Fibroblast of skin of right biceps (primary cell): ENCODE measurements at places on chromosomes 13 and 19.

DNA sequence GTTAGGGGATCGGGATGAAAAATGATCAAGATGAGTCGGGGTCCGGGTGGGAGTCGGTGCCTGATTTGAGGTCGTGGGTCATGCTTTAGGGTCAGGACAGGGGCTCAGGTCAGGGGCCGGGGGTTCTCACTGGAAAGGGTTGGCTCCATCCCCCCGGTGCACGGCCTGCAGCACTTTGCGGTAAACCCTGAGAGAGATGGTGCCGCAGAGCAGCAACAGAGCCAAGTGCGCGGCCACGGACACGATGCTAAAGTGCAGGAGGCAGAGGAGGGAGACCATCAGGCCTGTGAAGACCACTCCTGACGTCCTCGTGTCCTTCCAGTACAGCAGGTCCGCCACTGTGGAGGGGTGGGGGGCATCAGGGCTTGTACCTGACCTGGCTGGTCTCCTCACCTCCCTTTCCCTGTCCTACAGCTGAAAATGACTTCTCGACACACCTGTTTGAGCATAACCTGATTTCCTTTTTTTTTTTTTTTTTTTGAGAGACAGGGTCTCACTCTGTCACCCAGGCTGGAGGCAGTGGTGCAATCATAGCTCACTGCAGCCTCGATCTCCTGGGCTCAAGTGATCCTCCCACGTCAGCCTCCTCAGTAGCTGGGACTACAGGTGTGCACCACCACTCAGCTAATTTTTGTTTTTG, 7.5 kb downstream of the RTN2 start:
- DNase-seq: no peak

DNA sequence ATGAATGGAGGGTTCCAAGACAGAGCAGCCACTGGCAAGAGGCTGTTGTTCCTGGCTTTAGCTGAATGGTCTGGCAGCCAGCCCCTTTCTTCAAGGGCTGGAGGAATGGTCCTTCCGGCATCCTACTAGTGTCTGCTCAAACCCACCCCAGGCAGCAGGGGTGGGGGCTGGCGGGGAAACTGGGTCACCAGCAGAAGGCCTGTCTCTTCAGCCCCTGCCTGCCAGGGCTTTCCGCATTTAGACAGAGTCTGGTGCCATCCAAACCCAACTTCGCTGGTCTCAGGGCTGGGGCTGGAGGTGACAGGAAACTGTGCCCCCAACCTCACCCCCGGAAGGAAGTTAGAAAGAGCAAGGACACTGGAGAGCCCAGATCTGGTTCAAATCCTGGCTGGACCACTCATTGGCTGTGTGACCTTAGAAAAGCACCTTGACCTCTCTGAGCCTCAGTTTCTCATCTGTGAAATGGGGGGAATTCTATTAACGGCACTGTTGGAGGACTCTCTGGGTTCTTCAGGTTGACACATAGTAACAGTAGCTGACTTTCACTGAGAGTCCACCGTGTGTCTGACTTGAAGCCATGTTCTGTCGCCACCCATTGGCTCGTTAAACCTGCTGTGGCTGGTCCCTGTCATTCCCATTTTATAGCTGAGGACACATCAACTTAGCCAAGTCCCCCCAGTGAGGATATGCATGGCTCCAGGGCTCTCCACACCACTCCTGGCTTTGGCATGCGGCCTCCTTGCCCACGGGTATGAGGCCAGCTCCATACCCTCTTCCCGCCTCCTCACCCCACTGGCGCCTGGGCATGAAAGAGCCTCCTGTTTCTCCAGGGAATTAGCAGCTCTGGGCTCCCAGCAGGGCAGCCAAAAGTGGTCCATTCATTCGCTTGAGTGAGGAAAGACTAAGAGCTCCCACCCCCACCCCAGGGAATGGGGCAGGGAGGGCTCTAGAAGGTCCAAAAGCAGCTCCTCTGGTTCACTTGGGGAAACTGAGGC, 2.5 kb upstream of the NR2C2AP start:
- DNase-seq: no peak

DNA sequence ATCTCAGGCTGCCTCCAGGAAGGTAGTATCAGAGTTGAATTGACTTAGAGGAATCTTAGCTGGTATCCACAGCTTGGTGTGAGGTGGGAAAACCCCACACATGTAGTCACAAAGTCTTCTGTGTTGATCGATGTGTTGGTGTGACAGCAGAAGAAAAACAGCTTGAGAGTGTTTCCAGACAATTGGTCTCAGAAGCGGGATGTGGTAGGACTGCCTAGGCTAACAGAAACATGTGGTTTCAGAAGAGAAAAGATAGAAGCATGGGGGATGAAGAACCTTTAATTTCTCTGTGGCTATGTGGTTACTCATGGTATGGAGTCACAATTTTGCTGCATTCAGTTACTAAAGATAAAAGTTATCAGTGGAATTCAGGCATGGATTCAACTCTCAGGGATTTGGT, 134.7 kb upstream of the SLITRK5 start:
- no peak for DNase-seq

DNA sequence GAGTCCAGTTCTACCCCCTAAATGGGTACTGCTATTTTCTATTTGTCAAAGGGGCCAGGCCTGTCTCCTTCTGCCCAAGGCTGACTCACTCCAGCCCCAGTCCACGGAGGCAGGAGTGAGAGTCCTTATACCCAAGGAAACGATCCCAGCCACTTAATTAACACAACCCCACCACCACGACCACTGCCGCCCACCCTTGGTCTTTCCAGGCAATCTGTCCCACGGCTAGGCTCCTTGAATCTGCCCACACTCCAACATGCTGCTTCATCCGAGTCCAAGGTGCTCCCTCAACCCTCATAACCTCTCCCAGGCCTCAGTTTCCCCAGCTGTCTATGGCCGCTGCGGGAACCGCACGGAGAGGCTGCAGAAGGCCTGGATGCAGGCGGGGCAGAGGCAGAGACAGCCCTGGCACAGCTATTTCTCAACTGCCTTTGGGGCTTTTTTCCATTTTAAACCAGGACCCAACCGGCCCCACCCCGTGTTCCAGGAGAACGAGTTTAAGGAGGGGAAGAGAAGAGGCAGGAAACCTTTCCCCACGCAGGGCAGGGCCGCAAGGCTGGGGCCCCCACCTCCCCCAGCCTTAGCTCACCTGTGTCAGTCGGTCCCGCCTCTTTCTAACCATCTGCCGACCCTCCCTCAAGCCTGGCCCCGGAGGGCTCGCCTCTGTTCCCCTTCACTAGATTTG, 746 bp downstream of the RAB3D start:
- DNase-seq: no peak

GRCh38 chr19:2089001-2089711, 7.0 kb downstream of the MOB3A start:
- peak; percentile 29 for DNase-seq

DNA sequence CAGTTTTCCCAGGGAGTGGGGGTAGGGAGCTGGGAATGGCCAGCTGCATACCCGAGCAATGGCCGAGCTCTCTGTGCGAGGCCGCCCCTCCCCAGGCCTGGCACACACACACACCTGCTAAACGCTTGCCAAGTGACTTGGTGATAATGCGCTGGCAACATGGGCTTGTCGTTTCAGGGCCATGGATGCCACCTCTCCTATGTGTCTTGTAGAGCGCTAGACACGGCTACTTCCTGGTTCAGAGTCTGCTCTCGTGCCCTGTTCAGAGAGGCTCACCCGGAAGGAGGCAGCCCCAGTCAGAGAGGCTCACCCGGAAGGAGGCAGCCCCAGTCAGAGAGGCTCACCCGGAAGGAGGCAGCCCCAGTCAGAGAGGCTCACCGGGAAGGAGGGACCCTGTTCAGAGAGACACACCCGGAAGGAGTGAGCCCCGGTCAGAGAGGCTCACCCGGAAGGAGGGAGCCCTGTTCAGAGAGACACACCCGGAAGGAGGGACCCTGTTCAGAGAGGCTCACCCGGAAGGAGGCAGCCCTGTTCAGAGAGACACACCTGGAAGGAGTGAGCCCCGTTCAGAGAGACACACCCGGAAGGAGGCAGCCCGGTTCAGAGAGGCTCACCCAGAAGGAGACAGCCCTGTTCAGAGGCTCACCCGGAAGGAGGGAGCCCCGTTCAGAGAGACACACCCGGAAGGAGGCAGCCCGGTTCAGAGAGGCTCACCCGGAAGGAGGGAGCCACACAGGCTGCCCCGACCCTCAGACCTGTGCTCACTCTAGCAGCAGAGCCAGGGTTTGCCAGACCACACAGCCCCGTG, 4.2 kb downstream of the ADPRHL1 start:
- DNase-seq: no peak

DNA sequence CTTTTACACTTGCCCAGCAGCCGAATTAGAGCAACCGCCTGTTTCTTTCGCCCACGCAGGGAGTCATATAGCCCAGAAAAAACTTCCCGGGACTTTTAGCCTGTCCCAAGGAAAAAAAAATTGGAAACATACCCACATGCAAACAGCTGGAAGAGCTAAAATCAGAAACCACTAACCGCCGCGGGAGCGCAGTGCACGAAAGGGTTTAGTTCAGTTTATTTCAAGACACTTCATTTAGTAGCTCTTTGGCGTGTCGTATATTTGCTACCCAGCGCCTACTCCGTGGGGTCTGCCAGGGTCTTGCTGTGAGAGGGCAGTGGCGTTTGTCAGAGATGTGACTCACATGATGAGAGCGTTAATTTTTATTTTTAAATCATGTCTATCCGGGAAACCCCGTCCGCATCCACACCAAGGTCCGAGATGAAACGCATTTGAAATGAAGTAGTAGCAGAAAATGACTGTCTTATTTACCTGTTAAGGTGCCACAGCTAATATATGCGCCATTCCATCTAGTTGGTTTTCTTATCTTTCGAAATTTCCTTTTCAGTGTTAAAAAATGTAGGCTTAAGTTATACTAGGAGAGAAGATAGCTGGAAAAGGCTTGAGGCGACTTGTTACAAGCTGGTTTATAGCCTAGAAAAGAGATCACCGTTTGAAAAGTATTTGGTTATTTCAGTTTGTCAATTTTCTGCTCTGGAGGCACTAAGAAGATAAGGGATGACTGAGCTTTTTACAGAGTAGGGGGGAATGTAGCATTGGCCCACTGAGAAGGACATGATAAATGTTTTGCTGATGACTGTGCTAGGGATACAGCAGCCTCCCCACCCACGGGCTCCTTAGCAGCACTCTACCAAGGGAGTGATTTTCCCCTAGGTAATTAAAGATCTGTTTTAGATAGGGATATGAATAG, 1.7 kb downstream of the KLF5 start:
- DNase-seq: peak; percentile 65

- no peak for DNase-seq
These were observed 34.8 kb downstream of the DGKH start for GRCh38 chr13:42083138-42083770.

GRCh38 chr19:511101-511851, 4.0 kb downstream of the TPGS1 start:
- DNase-seq: peak; percentile 88

- peak; percentile 31 for DNase-seq
These were observed 574.8 kb downstream of the IRS2 start for GRCh38 chr13:109211616-109212015.

GRCh38 chr13:83272652-83273240, 609.5 kb downstream of the SLITRK1 start:
- no peak for DNase-seq

DNA sequence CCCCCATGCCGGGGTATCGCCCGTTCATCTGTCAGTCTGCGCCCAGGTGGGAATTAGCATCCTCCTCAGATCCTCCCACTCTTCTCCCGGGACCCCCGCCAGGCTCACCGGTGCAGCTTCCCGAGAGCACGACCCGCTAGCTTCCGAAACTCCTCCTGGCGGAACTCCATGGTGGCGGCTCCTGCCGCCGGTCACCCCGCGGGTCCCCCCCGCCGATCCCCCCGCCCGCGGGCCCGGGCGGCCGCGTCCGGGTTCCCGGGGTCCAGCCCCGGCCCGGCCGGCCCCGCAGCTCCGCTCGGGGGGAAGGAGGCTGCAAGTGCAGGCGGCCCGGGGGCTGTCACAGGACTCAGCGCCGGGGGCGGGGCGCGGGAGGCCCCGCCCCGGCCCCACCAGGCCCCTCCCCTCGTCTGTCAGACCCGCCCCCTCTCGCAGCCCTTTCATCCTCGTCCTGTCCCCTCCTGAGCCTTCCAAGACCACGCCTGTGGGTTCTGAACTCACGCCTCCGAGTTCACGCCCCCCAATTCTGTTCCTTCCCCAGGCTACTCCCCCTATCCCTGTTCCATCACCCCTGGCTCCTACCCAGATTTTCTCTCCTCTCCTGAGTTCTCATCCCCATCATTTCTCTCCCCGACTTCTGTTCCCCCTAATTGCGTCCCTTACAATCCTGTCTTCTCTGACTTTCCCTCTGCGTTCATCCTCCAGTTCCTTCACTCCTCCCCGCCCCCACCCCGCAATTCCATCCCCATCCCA, at the start of gene SLC17A7:
Gene SLC17A7, minus strand, starts transcription at position 318 of the 750 bp plus-strand sequence. Its CDS starts 148 bp downstream, at position 170.
- DNase-seq: peak; percentile 7

GRCh38 chr13:102972191-102972590, 94.0 kb downstream of the SLC10A2 start:
- peak; percentile 11 for DNase-seq

DNA sequence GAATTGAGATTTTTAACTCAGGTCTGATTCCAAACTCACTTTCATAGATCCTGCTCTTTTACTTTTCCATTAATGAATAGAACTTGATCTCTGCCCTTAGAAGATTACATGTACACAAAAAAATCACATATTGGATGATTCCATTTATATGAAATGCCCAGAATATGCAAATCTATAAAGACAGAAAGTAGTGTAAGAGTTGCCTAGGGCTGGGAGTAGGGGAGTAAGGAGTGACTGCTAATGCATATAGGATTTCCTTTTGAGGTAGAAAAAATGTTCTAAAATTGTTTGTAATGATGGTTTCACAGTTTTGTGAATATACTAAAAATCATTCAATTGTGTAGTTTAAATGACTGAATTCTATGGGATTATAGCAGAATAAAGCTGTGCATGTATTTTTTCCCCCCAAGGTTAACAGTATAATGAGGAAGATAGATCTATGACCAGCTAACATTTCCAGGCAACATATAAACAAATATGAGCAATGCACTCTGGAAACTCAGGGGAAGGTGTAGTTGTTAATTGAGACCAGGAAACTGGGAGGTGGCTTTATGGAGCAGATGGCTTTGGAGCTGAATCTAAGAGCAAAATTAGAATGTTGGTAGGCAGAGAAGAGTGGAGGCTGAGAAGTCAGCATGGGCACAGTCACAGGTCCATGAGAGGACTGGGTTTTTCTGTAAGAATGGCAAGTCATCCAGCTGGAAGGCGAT, 41.4 kb downstream of the LACC1 start:
- no peak for DNase-seq

DNA sequence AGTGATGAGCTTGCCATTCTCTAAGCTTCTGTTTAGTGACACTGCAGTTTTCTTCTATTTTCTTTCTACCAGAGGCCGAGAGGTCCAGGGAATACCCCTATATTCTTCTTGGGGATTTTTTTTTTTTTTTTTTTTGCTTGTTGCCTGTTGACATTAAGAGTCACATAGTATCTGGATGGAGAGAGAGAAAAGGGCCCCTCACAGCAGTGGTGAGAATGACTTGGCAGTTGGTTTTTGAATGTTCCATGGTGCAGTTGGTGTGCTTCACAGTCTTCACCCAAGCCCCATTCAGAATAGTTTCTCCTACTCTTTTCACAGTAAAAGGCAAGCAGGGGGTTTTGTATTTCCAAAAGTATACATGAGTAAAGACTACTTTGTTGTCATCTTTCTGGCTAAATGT, 577.9 kb downstream of the LMO7 start:
- DNase-seq: no peak
